ENCODE measurements at places on chromosomes 4 and X. TPM values are rescaled to one million over a fixed set of nuclear protein-coding genes. Genes with fewer than 3 reads are reported as not detected.

The SASH3 gene
- not detected for total RNA-seq

The PNPLA4 gene
- total RNA-seq = 31.1 TPM

The FGD1 gene
- total RNA-seq = 1.7 TPM

DNA sequence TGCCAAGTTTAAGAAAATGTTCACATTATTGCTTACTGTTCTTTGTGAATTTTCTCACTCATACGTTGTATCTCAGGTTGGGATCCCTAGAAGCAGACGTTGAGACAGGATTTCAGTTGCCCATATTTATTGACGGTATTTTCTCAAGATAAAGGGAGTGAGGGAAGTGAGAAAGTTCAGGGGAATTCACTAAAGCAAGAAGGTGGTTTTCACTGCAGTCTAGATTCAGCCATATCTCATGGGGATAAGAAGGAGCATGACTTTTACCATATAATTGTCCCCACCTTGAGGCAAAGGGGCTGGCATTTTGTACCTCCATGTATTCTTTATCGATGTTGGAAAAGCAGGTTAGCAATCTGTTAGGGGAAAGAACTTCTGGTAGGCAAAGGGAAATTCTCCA is 543.0 kb downstream of the CCSER1 start:
- DNase-seq = no peak

GRCh38 chr4:39802005-39802404 is 104.1 kb downstream of the UBE2K start:
- DNase-seq = no peak

- DNase-seq = no peak
Observed at GRCh38 chr4:4655011-4655410, 113.2 kb upstream of the STX18 start.

GRCh38 chr4:76060506-76060905 is 14.0 kb upstream of the ART3 start:
- DNase-seq = no peak

DNA sequence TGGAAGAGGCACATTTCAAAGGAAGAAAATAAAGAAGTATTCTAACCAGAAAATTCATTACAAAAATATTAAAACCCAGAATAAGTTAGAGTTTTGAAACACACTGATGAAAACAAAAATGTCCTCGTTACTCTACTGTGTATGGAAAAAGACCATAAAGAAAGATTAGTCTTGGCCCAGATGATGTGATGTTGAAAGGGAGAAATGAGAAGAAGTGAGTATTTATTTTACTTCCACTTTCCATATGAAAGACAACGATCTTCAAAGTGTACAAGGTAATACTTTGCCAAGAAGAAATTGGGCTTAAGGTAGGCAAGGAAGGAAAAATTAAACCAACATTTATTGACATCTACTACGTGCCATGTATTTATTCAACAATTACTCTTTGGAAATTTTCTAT is 48.6 kb upstream of the EMCN start:
- DNase-seq = no peak

Data from bronchial epithelial cell (primary cell).